ENCODE measurements at places on chromosomes 6 and 20.

- no peak for DNase-seq
Measured at GRCh38 chr6:125212377-125212776, 58.8 kb downstream of the TPD52L1 start.

DNA sequence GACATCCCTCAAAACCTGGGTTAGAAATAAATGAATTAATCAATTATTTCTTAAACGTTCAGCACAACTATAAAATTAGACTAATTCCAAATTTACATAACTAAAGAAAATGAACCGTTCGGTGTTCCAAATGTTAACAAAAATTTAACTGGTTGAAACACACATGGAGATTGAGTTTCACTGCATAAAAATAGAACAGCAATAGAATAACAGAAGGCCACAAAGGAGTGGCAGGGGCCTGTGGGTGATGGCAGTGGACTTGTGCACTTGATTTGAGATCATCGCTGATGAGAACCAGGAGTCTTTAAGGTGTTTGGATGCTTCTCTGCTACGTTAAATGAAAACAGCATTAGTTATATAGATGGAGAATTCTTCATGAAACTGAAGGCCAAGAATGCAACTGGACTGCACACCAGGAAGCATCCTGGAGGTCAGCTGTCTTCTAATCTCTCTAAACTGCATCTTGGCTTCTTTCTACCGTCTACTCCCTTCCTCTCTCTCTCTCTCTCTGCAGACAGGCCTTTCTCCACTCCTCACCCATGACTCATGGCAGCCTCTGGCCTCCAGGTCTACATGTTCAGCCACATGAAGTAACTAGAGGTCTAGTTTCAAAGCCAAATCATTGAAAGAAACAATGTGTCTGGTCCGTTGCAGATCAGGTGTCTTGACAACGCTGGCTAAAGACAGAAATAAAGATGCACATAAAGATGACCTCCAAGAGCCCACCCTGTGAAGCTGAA lies 111.3 kb downstream of the SIM1 start:
- no peak for DNase-seq

- no peak for DNase-seq
Measured at GRCh38 chr20:36310215-36310981, 4.3 kb downstream of the DLGAP4 start.

GRCh38 chr6:144197919-144198318 lies 47.6 kb downstream of the STX11 start:
- no peak for DNase-seq

- DNase-seq: no peak
Measured at GRCh38 chr6:41756354-41756753, 9.2 kb upstream of the PGC start.

DNA sequence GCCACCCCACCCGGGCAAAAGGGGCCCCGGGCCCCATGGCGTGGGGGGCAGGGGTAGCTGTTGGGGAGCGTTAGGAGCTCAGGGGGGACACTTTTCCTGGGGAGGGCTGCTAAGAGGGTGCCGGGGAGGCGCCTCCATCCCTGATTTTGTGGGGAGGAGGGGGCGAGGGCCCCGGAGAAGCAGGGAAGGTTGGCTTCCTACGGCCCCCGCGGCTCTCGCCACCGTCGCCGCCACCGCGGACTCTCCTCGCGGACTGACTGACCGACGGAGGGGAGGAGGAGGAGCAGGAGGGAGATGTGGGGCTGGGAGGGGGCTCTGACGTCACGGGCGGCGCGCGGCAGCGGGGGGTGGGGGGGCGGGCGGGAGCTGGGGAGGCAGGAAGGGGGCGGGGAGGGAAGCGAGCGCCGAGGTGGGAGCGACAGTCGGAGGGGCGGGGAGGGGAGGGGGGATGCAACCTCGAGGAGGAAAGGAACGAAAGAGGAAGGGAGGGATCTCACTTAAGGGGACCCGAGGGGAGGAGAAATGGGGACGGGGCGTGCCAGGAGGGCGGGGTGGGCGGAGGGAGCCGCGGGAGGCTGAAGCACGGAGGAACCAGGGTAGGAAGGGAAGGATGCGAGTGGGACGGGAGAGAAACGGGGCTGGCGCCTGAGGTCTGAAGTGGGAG lies 5.1 kb downstream of the GABBR1 start:
- DNase-seq: peak; percentile 88

GRCh38 chr6:43807228-43808061 lies 37.4 kb downstream of the VEGFA start:
- DNase-seq: no peak

DNA sequence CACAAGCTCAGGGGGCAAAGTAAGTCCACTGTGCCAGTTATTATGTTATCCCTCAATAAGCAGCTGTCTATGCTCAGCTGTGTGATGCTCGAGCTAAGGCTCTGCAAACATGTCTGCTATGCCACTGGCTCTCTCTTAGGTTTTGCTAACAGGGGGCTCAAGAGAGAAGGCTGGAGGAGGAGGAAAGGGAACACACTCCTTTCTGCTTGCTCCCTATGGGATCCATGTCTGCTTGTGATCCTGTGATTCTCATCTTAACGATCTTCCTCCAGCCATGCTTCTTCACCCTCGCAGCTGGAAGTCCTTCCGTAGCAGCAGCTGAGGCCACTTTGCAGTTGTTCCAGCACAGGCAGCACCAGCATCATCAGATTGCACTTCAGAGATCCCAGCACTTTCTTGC lies 37.0 kb upstream of the IGF2R start:
- DNase-seq: peak; percentile 27

- DNase-seq: peak; percentile 86
Measured at GRCh38 chr6:101663100-101663499, 269.6 kb downstream of the GRIK2 start.

GRCh38 chr6:44255105-44255808 lies 2.1 kb downstream of the SLC35B2 start:
- DNase-seq: no peak

GRCh38 chr6:169568314-169569087 lies 133.3 kb downstream of the WDR27 start:
- DNase-seq: no peak

GRCh38 chr20:11734431-11734830 lies 183.3 kb upstream of the BTBD3 start:
- peak; percentile 36 for DNase-seq

DNA sequence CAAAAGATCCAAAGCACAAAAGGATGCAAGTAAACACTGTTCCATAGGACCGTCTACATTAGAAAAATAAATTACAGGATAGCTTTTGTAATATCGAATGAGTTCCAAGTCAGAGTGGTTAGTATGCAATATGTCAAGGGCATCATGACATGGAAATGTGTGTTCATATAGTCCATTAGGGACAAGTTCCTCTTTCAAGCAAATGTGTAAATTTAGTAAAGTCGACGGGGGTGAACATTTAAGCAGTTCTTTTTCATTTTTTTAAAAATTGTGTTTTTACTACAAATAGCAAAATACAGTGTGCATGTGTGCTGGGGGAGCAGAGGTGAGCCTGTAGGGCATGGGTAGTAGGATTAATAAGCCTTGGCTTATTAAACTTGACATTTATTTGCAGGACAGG lies 359.0 kb downstream of the ESR1 start:
- no peak for DNase-seq

- no peak for DNase-seq
Measured at GRCh38 chr20:46237227-46237626, 71.1 kb downstream of the CDH22 start.

GRCh38 chr6:134925800-134926199 lies 24.1 kb downstream of the ALDH8A1 start:
- no peak for DNase-seq

DNA sequence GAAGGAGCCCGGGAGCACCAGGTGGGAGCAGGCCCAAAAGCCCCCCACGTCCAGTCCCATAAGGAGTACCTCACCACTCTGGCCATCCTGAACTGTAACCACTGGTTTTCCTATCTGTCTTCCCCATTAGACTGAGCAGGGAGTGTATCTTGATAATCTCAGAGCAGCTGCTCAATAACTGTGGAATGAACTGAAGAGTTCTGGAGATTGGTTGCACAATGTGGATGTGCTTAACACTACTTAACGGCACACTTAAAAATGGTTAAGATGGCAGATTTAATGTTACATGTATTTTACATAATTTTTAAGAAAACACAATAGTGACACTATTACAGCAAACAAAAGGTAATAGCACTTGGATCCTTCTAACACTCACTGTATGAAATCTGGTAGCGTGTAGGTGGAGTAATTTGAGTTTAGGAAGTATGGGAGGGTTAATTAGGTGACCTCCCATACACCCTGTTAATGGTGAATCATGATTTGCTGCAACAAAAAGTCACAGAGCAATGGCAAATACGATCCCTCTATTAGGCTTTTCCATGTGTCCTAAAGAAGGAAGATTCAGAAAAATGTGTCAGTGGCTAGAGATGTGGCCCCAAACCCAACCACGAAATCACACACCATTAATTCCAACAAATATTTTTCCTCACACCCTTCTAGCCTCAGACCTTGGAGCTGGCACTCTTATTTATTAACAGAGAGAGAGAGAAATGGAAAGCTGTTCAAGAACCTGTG lies 18.4 kb downstream of the TRAM2 start:
- DNase-seq: no peak

DNA sequence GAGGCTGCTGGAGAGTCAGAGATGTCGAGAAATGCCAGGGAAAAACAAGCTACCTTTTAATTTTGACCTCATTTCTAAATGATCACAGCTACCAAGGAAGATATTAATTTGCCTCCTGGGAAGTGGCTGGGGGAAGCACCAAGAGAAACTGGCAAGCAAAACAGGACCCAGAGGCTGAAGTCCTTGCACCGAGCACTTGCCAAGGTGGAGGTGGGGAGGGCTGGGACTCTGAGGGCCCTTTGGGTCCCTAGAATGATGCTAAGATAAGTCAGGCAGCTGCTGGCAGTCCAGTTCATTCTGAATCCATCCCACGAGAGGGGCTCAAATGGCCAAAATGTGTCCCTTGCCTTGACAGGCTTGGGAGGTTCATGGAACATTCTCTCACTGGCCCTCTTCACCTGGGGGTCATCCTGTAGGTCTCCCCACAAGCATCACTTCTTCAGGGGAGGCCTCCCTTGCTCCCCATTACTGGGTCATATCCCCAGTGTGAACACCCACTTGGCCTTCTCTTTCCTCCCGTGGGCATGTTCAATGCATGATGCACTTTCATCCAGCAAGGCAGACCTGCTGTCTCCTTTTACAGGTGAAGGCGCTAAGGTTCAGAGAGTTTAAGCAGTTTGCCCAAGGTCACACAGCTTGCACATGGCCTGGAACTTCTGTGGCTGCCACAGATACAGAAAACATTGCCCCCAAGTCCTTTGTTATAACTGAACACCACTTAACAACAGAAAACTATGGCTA lies 39.1 kb upstream of the BLCAP start:
- DNase-seq: no peak

DNA sequence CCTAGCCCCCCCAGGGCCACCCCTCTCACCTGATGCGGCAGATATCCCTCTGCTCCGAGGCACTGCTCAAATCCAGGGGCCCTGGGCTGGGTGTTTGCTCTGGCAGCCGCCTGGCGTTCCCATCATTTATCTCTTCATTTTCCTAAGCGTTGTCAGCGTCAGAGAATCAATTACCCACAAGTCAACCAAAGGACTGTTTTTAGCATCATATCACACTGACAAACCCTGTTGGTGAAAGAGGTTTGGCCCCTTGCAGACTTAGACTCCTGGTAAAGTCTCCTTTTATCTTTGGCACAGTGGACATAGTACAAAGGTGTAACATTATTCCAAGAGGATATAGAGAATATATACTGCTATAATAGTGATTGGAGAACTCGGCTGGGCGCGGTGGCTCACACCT lies at the start of gene GHRH:
GHRH (minus strand) TSS at position 101 of the 400 bp plus-strand sequence. CDS start 4,925 bp downstream, outside the sequence.
- DNase-seq: peak; percentile 63

DNA sequence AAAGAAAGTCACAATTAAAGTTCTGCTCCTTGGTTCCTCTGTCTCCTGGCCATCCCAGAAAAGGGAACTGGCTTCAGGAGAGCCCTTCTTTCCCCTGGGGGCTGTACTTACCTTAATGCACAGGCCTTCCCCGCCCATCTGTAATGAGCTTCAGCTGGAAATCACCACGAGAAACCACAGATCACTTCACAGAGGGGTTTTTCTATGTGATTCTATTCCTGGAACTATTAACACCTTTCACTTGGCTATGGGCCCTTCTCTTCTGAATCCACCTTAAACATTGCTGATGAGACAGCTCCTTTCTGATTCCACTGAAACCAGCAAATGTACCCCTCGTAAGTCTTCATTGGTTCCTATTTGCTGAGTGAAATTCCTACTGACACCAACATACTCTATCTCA lies 80.7 kb downstream of the FOXF2 start:
- no peak for DNase-seq

DNA sequence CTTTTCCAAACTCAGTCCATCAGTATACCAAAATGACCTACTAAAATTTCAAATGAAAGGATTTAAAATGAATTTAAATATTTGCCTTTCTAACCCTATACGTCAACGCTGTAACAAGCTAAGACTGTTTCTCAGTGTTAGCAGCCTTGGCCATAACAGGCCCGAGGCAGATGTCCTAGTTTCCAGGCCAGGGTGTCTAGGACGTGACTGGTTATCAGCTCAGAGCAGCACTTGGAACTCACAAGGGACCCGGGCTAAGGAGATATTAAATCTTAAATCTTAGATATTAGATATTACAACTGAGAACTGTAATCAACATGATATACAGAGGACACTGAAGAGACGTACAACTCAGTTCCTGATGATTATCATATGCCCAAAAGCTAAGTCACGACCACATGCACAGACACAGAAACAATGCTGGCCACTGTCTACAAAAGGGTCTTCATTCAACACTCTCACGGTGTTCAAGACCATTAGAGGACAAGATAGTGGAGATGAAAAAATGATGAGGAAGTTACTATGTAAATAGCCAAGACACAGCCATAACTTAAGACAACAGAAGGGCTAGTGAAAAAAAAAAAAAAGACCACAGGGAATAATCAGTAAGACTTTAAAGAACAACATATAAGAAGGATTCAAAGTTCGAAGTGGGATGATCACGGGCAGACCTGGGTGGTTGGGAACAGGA lies at the start of gene CLDN20:
CLDN20 (plus strand) TSS at position 641 of the 691 bp plus-strand sequence. CDS start 11,707 bp downstream, outside the sequence.
- no peak for DNase-seq

DNA sequence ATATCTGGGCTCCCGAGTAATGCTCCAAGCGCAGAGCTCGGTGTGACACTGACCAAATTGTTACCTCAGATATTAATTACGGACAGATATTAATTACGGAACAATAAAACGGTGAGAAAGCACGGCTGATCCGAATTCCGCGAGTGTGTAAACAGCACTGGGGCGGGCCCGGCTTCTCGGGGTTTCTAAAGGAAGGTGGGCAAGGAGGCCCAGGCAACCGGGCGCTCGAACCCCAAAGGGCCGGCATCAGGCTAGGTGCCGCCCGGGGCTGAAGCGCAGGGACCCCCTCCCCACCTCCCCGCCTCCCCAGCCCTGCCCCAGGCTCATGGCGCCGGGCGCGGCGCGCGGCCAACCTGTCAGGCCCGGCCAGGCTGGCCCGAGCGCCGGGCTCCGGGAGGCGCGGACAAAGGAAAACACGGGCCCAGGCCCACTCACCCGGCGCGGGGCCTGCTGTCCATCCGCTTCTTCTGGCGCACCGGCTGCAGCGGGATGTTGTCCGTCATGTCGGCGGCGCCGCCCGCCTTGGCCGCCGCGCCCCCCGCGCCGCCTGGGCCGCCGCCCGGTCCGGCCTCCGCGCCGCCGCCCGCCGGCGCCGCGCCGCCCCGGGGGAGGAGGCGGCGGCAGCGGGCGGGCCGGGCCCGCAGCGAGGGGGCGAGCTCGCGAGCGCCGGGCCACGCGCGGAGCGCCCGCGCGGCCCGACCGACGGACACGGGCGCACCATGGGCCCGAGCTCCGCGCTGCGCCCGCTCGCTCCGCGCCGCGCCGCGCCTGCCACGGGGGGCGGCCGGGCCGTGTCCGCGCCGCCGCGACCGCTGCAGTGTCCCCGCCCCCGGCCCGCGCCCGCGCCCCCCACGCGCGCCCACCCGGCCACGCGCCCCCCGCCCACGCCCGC lies at the start of gene ATP9A:
ATP9A (minus strand) TSS at position 524 of the 892 bp plus-strand sequence; CDS start at position 503, 21 bp downstream.
- peak; percentile 57 for DNase-seq

- DNase-seq: no peak
Measured at GRCh38 chr6:106533054-106533453, 96.2 kb downstream of the RTN4IP1 start.

GRCh38 chr6:47404435-47404834 lies 73.2 kb upstream of the CD2AP start:
- DNase-seq: no peak

Measured in NCI-H146 (cell line).